Brain pericyte (primary cell): ENCODE measurements at places on chromosomes 4 and X.

DNA sequence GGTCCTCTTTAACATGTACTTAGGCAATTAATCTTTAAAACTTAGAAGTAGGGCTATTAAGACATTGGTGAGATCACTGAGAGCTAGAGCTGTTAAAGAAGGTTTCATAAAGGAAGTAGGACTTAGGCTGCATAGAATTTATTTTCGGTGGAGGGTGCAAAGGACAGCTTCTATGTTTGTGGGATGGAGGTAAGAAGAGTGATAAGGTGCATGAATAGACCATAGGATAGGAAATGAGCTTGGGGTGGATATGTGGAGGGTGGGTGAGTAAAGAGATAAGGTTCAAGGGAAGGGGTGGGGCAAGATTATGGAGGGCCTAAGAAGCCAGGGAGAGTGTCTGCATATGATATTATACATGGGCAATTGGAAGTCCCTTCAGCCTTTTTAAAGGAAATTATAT, 15.9 kb downstream of the RTL9 start:
- no peak for DNase-seq

DNA sequence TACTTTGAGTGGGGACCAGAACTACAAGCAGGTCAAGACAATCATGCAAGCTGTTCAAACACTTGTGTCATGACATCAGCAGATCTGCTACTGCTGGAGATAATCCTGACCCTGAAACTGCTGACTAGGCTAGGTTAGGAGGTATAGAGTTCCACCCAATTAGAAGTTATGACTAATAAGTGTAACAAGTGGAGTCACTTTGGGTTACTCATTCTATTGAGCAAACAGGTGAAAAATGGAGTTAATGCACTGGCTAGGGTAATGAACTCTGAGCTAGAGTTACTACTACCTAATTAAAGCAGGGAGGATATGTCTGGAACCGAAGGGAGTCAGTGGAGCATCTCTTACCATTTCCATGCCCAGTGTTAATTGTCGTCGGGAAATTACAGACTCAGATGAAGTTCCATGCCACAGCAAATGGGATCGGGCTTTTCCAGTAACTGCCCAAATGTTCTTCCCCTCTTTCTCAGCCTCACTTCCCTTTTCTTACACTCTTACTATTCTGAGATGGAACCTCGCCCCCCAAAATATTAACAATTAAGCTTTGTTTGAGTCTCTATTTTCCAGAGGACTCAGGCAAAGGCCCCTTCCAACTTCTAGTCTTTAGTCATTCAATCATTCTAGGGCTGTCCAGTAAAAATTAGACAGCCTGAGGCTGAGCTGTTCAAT, 19.8 kb upstream of the MANBA start:
- no peak for DNase-seq

- no peak for DNase-seq
These were observed 28.7 kb downstream of the EFHC2 start for GRCh38 chrX:44314808-44315207.

- DNase-seq = no peak
These were observed at the start of gene RHOXF1 for GRCh38 chrX:120115438-120115963. RHOXF1 (minus strand) TSS chrX:120115913; CDS start chrX:120115862, 51 bp downstream.

DNA sequence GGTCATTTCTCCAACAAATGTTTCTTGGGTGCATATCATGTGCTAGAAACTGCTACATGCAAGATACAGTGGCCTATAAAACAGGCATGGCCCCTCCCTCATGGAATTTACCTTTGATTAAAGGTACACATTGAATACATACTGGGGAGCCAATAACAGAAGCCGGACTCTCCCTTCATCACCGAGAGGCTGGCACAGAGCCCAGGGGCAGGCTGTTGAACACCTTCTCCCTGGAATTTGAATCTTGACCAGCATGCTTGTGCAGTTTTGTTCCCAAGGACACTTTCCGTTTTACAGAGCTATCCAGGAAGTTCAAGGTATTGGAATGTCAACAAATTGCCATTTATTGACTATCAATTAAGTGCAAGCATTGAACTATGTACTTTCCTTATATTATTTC, 33.2 kb downstream of the PPARGC1A start:
- no peak for DNase-seq

GRCh38 chr4:78778530-78778929, 2.4 kb downstream of the BMP2K start:
- no peak for DNase-seq

- DNase-seq = no peak
These were observed 279.8 kb upstream of the MAGEB18 start for GRCh38 chrX:25858273-25858880.

DNA sequence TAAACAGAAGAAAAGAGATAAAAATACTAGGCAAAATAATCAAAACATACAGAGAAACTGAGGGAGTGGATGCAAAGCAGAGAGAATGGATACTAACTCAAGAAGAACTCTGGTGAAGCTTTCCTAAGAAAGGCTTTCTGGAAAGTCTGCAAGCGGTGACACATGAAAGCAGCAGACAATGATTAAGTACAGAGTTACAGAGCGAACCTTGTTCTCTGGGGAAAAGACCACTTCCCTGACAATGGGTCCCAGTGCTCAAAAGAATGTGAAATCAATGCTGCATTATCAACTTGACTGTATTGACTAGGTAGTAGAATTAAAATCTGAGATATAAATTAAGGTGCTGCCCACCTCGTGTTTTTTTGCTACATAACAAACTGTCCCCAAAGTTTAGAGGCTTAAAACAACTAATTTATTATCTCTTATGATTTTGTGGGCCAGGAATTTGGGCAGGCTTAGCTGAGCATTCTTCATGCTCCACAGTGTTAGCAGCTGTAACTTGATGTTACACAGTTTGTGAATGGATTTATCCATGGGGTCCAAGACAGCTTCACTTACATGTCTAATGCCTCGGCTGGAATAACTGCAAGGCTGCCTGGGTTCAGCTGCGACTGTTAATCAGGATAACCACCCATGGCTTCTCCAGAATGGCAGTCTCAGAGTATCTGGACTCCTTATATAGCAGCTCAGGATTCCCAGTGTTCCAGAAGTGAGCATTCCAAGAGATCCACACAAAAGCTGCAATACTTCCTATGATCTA, 106.9 kb upstream of the INPP4B start:
- no peak for DNase-seq

DNA sequence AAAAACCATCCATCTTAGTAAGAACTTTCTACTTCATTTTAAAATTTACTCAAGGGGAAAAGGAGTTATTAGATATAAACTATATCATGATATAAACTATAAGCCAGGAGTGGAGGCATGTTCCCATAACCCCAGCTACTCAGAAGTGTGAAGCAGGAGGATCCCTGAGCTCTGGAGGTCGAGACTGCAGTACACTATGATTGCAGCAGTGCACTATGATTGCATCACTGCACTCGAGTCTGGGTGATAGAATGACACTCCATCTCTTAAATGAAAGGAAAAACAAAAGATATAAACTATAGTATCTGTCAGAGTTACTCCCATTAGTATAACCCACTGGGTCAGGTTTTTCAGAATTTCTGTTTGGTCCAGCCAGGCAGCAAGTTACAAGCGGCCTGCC, 47.6 kb downstream of the RPS3A start:
- no peak for DNase-seq

DNA sequence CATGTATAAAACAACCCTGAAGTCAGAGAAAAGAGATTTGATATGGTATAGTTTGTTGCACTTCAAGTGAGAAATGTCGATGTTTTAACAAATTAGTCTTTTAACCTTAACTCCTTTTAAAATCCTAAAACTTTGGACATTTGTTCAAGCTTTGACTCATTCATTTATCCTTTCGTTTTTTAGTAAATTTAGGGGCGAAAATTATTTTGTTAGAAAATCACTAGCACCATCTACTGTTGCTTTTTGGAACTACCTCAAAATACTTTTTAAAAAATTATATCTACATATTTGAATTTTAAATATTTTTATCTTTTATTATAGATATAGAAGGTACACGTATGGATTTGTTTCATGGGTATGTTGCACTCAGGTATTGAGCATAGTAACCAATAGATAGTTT, 165.1 kb upstream of the POF1B start:
- no peak for DNase-seq

- no peak for DNase-seq
These were observed 8.5 kb downstream of the TAFAZZIN start for GRCh38 chrX:154419688-154420401.

DNA sequence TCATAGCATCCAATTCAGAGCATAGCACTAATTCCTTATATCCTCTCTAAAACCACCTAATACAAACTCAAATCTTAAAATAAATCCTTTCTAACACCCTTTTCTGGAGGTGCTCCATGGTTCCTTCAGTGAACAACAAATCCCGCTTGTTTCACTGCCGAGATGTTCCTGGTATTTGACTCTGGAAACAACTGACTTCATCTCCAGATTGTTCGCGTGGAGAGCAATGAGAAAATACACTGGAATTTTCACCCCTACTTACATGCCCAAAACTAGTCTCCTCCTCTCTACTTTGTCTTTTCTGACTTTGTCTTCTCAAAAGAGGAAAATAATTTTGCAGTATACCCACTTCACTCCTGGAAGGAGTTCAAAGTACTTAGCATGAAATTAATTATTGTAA, 129.0 kb downstream of the PLS3 start:
- no peak for DNase-seq

DNA sequence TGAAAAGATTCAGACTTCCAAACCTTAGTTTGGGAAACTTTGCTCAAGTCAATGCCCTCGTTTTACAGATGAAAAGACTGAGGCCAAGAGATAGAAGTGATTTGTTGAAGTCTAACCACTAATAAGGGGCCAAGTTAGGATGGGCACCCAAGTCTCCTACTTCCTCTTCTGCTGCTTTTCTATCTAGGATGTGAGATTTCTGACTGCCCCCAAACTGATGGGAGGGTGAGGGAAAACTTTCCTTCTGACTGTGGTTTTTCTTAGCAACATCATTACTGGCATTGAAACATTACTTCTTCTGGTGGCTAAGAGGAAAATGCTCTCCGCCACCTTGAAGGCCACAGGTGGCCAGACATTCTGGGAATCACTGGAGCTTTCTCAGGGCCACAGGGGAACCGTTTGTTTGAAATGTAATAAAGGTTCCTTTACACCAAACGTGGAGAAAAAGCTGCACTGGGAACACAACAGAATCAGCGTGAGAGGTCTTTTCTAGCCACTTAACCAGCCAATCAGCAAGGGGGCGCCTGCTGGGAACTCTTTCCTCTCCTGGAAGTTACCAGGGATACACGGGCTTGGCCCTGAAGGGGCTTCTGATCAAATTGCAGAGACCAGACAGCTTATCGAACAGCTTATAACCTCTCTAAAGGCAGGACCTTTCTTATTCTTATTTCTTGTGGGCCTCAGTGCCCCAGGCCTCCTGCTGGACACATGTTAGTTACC, 115.9 kb upstream of the TEX13D start:
- DNase-seq = no peak

DNA sequence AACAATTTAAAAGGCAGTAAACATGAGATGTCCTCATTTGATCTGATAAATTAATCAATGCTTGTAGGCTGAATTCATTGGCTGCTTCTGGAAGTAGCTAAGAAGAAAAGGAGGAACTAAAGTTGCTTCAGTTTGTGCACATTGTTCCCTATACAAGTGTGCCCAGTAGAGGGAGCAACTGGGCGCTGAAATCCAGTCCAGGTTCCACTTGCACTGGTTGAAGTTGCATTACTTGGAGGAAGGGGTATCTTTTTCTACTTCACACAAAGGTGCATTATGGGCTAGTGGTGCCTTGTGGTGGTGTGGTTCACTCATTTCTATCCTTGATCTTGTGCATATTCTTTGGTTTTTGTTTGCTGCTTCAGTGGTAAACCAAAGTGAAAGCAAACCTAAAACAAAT, 67.9 kb upstream of the SOX3 start:
- DNase-seq = no peak

GRCh38 chr4:37780444-37781130, 45.9 kb upstream of the PGM2 start:
- no peak for DNase-seq

GRCh38 chr4:3367866-3368265, 73.9 kb upstream of the HGFAC start:
- DNase-seq = no peak

GRCh38 chr4:69617083-69617694, 22.3 kb downstream of the UGT2A2 start:
- no peak for DNase-seq

- no peak for DNase-seq
These were observed 171.2 kb upstream of the GPC4 start for GRCh38 chrX:133586443-133586842.

DNA sequence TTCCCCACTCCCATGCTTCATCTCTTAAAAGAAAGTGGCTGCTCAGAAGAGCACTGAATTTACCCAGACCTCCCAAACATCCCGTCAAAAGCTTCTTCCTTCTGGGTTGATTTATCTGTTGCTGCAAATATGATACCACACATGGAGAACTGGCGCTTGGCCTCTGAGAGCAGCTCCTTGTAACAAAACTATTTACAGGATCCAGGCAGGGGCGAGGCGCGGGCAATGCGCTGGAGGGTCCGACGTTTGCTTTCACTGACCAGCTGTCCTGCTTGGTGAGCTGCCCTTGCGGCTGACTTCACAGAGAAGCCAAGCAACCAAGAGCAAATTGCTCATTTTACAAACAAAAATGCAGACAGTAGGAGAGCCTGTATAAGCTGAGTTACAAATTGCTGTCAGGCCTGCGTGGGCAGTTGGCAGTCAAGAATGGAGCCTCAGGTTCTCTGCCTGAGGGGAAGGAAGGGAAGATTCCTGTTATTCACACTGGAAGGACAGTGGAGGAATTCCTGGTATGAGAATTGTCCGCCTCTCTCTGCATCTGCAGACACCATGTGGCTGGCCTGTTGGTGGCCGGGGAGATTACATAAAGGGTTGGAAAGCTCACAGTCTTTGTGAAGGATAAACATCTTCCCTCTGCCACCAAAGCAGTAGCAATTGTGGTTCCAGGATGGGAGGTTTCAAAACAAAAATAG, 192.2 kb upstream of the LEF1 start:
- DNase-seq = peak; percentile 11

GRCh38 chr4:4334798-4335520, 44.9 kb downstream of the ZBTB49 start:
- no peak for DNase-seq
